IPS DF 6.9 (cell line): ENCODE measurements at places on chromosomes 3 and 15.

DNA sequence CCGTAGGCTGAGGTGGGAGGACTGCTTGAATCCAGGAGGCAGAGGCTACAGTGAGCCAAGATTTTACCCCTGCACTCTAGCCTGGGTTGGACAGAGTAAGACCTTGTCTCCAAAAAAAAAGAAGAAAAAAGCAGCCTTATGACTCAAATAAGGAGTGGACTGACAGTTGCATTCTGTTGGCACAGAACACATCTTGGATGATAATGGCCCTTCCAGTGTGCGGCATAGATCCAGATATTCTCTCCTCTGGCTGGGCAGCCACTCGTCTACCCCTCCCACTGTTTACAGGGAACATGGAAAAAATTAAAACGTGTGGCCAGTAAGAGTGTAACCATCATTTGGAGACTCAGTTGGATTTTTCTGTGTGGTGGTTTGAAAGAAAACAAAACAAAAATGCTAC is 118.6 kb upstream of the RNF7 start:
- DNase-seq = no peak

DNA sequence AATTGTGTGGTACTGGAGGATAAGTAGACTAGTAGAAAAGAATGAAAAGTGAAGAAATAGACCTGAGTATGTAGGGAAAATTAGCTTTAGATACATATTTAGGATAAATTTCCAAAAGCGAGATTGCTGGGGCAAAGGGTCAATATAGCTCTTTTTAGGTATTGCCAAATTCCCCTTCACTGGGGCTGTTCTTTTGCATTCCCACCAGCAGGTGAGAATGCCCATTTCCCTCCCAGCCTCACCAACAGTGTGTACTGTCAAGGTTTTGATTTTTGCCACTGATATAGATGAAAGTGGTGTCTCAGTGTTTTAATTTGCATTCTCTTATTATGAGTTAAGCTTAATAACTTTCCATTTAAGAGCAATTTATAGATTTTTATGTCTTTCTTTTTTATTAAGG is 35.7 kb upstream of the BHLHE40 start:
- DNase-seq = no peak

GRCh38 chr3:119571688-119572087 is 7.6 kb upstream of the ADPRH start:
- no peak for DNase-seq

- DNase-seq = no peak
Measured at GRCh38 chr3:76866729-76867408, 173.0 kb upstream of the ROBO2 start.

DNA sequence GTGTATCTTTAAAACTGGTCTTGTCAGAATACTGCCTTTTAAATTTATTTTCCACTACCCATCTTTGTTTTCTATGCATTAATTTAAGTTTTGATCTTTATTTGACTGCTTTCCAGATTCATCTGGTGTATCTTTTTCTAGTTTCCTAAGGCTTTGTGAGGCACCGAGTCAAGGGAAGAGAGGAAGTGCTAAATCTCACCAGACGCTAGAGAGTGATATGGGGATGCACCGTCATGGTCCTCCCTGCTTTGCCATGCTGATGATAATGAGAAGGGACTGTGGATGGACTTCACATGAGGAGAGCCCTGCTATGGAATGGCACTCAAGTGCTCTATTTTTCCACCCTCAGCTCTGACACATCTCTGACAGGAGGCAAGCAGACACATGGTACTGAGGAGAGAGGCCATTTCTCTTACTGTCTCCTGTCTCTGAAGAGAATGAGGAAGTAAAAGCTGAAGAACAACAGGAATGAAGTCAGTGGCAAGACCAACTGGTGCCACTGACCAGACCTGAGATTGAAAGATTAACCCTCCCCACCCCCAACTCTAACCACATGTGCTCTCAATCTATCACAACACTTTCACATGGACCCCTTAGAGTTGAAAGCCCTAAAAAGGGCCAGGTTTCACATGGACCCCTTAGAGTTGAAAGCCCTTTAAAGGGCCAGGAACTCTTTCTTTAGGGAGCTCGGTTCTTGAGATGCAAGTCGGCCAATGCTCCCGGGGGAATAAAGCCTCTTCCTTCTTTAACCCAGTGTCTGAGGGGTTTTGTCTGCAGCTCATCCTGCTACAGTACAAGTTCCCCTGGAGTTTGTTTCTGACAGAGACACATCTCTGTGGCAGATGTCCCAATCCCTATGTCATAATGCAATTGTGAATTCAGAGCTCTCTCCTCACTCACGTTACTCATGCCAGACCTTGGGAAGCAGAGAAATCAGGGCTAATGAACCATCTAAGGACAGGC is at the start of gene IQCF2:
TSS of gene IQCF2 (plus strand) at position 913 of the 963 bp plus-strand sequence. CDS start 52 bp downstream, outside the sequence.
- DNase-seq = no peak

DNA sequence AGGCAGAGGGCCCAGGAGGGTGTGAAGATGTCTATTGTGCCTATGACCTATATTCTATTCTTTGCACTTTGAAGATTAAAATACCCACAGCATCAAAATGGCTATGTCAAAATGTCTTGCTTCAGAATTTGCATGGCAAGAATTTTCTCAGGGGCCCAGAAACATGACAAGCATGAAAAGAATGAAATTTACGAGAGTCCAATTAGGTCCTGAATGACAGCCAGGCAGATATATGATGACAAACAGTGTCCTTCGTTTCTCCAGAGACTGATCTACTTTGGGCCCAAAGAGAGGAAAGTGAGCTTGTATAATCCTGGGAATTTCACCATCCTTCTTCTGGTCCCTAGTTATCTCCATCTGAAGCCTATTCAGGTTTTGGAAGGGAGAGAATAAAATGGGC is 609.9 kb downstream of the FHIT start:
- no peak for DNase-seq

- no peak for DNase-seq
Measured at GRCh38 chr3:137588871-137589270, 175.2 kb upstream of the SOX14 start.

GRCh38 chr3:184672977-184673870 is 38.6 kb downstream of the MAGEF1 start:
- DNase-seq = no peak

- DNase-seq = no peak
Measured at GRCh38 chr15:89837134-89837829, 22.6 kb upstream of the ANPEP start.

- no peak for DNase-seq
Measured at GRCh38 chr15:29465816-29466215, 196.2 kb upstream of the NSMCE3 start.

- no peak for DNase-seq
Measured at GRCh38 chr3:48560648-48561018, 2.9 kb downstream of the UCN2 start.

DNA sequence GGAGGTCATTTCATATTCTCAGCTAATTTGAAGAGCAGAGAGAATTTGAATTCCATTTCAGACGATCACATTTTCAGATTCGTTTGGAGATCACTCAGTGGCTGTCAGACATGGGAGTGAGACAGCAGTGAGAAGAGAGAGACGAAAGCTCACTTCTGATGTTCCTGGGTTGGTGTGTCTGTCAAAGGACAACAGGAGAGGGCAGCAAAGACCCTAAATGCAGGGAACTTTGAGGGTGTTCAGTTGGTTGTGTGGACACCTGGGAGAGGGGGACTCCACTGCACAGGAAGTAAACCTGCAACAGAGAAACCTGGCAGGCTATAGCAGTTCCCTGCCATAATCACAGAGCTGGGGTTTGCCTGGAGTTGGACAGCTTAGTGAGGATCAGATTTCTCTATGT is 675.1 kb downstream of the SQOR start:
- DNase-seq = no peak

DNA sequence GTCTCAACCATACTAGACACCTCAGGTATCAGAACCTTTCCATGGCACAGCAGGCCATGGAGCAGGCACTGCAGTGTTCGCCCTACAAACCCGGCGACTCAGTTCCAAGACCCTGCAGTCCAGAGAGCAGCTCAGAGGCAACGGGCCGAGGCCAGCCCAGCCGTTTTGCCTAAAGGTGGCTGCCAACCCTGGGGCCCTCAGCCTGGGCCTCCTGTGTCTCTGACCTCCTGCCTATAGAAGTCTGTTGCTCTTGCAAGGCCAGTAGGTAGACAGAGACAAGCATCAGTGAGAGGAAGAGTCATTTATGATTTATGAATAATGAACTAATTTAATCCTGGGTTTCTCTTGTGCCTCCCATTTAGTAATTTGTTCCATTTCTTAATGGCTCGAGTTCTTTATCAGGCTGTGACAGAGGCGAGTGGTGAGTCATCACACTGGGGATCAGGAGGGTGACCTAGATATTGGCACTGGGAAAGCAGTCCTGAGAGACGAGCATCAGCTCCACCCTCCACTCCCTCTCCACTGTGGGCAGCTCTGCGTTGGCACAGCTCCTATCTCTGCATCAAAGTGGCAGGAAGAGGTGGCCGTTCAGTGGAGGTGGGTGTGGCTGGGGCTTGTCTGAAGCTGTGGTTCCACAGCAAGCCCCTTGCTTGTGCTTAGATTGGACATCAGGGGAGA is 79.8 kb downstream of the ABHD5 start:
- no peak for DNase-seq

DNA sequence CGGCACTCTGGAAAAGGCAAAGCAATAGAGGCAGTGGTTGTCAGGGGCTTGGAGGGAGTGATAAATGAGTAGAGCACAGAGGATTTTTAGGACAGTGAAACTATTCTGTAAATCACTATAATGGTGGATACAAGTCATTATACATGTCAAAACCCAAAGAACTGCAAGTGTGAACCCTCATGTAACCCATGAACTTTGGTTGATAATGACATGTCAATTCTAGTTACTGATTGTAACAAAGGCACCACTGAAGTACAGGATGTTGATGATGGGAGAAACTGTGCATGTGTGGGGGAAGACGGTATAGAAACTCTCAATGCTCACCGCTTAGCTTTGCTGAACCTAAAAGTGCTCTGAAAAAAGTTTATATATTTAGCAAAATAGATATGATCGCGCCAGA is 36.0 kb downstream of the BTLA start:
- DNase-seq = no peak

DNA sequence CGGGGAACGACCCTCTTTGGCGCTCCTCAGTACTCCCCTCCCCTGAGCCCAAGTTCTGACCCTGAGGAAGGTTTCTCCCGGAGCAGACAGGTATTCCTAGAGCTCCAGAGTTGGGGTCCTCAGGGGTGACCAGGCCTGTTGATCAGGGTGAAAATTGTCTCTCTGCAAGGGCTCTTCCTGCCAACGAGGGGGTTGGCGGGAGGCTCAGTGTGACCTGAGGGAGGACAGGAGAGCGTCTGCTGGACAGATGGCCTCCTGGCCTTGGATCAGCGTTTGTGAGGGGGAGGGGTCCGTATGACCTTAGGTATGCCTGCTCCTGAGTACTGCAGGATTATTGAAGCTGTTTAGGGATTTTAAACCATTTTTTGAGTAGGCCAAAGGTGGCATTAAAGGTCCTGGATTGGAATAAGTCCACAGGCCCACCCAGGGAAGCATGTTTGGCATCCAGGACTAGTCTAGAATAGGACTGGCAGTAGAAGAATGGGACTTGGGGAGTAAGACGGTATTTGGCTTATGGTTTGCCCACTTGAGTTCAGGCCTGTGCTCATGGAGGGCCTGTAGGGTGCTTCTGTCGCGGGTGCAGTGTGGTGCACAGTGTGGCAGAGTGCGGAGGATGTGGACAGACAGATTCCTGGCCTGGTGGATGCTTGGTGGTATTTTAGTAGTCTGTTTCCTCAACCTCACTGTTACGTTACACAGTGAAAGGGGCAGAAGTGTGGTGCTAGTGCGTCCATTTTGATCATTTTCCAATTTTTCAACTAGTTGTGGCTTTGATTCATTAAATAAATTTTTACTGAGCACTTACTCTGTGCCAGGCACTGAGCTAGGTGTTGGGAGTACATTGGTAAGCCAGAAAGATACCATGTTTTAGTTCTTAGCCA is 959 bp downstream of the ZNF592 start:
- DNase-seq = no peak

DNA sequence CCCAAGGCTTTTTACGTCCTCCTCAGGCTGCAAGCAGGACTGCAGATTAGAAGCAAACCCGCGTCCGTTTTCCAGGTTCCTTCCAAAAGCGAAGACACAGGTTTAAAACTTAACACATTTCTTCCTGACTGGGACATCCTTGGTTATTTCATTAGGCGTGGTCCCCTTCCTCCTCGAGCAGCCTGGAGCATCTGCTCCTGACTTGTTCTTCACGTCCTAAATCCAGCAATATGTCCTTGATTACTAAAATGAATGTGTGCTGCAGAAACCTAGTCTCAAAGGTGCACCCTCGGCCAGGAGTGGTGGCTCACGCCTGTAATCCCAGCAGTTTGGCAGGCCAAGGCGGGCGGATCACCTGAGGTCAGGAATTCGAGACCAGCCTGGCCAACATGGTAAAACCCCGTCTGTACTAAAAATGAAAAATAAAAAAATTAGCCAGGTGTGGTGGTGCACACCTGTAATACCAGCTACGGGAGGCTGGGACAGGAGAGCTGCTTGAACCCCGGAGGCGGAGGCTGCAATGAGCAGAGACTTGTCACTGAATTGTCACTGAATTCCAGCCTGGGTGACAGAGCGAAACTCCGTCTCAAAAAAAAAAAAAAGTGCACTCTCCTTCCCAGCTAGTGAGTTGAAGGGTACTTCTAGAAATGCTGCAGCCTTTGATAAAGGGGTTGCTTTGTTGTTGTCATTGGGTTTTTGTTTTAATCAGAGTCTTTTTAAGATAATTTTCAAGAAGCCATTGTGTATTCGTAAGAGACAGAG is 842 bp upstream of the LRIG1 start:
- no peak for DNase-seq

- DNase-seq = no peak
Measured at GRCh38 chr3:187629711-187630110, 40.5 kb downstream of the SST start.

- no peak for DNase-seq
Measured at GRCh38 chr3:187648177-187648576, 22.0 kb downstream of the SST start.

GRCh38 chr15:98804057-98804380 is 155.7 kb downstream of the IGF1R start:
- DNase-seq = no peak

DNA sequence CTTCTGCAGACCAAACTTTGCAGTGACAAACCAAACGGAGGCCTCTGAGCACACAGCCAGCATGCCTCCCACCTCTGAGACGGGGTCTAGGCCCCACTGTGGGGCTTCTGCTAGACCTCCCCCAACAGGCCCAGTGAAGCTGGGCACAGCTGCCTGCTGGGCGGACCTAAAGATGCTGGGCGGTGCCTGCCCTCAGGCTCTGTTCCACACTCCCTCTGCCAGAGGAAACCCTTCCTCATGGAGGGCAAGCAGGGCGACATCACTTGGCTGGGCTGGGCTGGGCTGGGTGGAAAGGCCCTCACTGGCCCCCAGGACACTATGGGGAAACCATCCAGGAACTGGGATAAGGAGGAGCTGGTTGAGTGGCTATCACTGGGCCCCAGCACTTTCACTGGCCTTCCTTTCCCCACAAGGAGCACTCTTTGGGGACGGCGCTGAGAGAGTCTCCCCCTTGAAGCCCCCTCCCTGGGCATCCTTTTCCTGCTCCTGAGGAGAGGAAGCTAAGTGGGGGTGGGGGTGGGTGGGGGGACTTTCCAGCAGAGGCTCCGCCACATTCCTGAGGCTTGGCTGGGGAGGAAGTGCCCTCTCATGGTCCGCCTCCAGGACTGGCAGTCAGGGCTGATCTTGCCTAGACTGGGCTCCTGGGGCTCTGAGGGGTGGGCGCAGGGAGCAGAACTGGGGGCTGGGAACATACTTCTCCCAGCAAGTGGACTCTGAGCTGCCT is 98.1 kb upstream of the HACD2 start:
- DNase-seq = no peak

- DNase-seq = no peak
Measured at GRCh38 chr15:68277131-68277602, 378 bp upstream of the FEM1B start.
